Inflammatory macrophage treated with lipopolysaccharide for 4 hours (primary cell): ENCODE measurements at places on chromosomes 5 and 9.

GRCh38 chr5:158152136-158152535 is 293.2 kb upstream of the CLINT1 start:
- DNase-seq = no peak

- no peak for DNase-seq
Observed at GRCh38 chr5:53446908-53447307, 33.5 kb upstream of the FST start.

DNA sequence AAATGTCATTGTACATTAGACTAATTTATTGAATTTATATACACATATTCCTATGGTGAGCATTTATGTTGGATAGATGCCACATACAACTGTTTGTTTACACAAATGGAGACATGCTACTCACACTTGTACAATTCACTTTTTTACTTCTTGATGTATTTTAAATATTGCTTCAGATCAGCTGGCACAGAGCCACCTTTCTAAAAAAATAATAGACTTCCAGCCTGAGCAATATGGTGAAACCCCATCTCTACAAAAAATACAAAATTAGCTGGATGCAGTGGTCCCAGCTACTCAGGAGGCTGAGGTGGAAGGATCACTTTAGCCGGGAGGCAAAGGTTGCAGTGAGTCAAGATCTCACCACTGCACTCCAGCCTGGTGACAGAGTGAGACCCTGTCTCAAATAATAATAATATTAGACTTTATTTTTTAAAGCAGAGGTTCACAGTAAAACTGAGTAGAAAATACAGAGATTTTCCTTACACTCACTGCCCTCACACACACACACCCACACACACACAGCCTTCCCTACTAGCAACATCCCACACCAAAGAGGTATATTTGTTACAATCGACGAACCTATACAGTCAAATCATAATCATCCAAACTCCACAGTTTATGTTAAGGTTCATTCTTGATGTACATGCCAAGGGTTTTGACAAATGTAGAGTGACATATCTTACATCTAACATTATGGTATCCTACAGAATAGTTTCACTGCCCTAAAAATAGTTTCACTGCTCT is 16.5 kb upstream of the ADRB2 start:
- DNase-seq = peak; percentile 36

DNA sequence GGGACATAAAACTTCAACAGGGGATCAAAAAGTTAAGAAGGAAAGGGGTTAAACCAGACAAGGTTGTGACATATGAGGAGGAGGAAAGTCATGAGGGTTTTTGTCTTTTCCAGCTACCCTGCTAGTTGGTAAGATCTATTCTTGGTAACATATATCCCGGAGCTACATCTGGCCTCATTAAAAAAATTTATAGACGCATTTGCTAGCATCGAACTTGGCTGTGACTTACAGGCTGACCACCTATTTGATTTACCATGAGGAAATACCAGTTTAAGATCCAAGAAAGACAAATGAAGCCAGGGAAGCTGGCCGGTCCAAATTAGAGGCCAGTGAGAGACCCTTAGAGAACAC is 87.6 kb upstream of the NIPAL4 start:
- DNase-seq = no peak

- no peak for DNase-seq
Observed at GRCh38 chr9:81629440-81629839, 59.9 kb downstream of the TLE1 start.

GRCh38 chr5:1915316-1915715 is 32.6 kb upstream of the IRX4 start:
- DNase-seq = no peak

DNA sequence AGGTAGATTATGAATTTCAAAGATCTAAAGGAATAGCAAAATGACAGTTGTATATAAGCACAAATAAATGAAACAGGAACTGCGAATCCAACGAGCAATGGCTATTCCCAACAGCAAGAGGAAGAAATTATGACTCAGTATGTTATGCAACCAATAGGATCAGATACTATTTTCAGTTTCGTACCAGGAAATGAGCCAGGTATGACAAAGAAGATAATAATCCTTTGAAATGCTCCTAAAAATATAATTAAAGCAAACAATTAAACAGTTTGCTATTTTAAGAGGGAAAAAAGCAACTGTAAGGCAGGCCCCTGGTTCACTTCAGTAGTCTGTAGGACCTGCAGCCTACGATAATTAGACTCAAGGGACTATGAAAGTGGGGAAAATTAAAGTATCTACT is 58.9 kb downstream of the AUH start:
- peak; percentile 89 for DNase-seq

DNA sequence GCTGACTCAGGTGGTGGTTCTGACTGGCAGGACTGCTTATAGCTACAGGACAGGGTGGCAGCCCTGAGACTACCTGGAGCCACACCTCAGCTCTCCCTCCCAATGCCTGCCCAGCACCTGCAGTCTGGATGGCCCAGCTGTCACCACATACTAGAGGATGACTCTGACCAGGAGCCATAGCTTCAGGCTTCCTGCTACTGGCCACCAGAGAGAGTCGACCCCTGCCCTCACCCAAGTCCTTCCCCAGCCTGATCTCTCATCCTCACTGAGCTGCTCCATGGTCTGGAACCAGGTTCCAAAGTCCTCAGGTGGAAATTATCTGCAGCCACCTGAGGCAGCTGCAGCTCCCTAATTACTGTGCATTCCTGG is 25.6 kb upstream of the TDRD7 start:
- no peak for DNase-seq
